ENCODE measurements at places on chromosomes 7 and 10.

DNA sequence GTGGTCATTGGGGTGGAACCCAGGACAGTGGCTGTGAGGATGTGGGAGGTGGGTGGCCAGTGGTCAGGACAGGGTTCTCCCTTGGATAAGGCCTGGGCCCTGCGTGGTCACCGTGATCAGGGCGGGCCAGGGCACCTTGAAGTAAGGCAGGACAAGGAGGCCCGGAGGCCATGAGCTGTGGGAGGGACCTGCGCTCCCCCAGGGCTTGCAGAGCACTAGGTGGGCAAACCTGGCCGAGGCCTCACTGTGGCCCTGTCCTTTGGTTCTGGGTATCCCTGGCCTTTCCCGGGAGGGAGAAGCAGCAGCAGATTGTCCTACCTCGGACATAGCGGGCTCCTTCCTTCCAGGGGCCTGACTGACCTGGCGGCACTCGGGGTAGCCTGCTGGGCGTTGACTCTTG is 144.8 kb upstream of the RET start:
- no peak for DNase-seq

DNA sequence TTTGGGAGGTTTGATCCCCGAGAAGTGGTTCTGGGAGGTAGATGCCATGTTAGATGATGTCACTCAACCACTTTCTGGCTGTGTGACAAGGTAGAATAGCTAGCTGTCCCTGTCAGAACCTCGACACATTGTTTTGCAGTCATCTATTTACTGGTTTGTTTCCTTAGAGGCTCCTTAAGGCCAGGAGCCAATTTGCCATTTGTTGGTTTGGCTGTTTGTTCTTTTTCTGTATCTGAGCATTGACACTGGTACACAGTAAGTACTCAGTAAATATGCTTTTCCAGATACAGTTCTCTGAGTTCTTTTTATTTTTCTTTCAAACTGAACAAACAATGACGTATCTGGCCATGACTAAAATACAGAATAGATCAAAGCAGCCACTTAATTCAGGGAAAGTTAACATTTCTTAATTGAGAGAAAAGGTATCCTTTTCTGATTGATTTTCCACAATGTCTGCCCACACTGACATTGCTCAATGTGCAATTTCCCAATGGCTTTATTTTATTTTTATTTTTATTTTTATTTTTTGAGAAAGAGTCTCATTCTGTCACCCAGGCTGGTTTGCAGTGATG is 121.6 kb downstream of the SPAG6 start:
- no peak for DNase-seq

DNA sequence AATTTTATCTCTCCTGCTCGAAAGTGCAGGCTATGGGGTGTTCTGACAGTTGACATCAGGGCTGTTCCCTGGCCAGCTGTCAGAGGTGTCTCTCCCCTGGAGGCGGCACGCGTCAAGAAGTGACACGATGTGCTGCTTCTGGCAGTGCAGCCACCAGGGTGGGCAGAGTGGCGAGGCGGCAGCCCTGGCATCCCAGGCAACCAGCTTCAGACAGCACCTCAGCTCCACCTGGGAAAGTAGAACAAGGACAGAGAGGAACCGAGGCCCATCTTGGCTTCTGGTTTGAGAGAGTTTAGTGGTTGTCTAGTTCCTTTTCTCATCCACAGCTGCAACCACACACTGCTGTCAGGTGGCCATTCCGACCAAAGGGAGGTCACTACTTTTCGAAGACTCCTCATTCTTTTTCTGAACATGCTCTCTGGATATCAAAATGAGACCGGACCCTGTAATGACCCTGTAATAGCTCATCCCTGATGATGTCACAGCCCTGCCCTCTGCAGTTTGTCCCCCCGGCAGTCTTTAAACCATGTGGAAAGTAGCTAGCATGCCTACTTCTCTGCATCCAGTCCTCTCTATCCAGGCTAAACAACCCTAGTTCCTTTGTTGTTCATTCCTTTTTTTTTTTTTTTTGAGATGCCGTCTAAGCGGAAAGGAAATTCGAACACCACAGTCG is 381.0 kb upstream of the NRP1 start:
- no peak for DNase-seq

DNA sequence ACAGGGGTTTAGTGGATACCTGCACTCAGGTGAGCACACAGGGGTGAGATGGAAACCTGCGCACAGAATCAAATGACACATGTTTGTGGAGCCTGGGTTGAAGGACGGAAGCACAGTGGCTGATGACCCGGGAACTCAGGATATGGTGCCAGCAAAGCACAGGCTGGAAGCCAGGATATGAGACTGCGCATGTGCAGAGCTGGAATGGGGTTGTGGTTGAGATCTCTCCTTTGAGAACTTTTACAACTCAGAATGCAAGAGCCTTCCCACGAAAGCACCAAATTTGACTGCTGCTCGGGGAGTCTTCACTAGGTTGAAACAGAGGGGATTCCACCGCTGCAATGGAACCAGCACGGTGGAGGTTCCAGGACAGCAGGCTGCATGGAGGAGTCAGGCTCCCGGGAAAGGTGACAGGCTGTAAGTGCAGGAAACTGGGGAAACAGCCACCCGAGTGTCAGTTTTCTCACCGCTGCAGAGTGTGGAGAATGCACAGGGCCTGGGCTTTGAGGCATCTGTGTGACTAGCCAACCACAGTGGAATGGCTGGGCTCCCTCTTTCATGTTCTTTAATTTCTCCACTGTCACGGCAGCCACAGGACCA is 133.4 kb upstream of the TCERG1L start:
- DNase-seq = no peak

GRCh38 chr7:19099924-19100323 is 17.5 kb downstream of the TWIST1 start:
- DNase-seq = no peak

DNA sequence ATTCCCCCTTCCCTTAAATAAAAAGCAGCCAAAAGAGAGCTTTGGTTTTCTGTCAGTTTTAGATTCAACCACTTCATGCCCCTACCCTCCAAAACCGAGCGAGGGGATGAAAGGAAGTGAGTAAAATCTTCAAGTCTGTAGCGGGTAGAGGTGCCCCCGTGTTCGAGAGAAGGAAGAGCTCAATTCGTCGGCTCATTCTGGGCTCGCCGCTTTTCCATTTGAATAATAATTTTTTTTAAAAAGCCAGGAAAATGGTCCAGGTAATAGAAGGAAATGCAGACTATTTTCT is 436.2 kb upstream of the GALNT17 start:
- no peak for DNase-seq

GRCh38 chr7:67414858-67415257 is 418.2 kb downstream of the TYW1 start:
- DNase-seq = no peak

DNA sequence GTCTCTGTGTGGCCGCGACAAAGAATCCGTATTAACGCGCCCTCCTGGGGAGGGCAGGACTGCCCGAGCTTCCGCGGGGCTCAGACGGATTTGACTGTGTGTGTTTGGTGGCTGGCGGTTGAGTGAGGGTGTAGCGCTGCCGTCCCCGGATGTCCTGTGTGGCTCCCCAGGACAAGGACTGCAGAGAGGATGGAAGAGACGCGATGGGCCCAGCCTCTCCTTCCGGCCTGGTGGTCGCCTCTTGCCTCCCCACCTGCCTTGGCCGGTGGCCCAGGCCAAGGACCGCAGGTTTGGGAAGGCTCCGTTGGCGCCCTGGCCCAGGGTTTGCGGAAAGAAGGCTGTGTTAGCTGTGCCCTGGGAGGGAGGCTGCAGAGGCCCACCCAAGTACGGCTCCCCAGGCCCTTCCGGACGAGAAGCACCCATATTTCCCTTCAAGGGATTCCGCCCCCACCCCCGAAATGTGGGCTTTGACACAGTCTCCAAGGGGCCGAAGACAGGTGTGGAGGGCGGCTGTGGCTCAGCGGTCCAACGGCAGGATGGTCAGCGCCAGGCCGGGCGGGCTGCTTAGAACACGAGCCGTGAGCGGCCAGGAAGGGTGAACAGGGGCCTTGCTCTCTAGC is 2.3 kb downstream of the UNCX start:
- DNase-seq = no peak

- DNase-seq = no peak
Observed at GRCh38 chr10:44650691-44651661, 260.2 kb upstream of the TMEM72 start.

- DNase-seq = no peak
Observed at GRCh38 chr10:60434418-60435046, 44.9 kb upstream of the ANK3 start.

- no peak for DNase-seq
Observed at GRCh38 chr7:127477295-127478023, 85.0 kb upstream of the ZNF800 start.

DNA sequence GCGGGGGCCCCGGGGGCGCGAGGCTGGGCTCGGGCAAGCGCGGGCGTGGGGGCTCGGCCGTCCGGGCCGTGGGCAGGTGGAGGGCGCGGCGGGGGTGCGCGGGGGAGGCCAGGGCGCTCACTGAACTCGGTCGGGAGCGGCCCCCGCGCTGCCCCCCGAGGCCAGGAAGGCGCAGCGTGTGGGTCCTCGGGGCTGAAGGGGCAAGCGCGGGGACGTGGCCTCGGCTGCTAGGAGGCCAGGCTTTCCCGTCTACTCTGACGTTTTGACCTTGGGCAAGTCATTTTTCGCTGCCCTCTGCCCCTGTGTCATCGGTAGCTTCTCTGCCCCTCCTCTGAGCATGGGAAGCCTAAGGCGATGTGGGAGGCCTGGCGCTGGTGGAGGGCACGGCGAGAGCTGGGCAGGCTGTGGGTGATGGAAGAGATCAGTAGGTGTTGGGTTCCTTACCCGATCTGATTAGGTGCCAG is 441 bp downstream of the FBH1 start:
- DNase-seq = no peak

DNA sequence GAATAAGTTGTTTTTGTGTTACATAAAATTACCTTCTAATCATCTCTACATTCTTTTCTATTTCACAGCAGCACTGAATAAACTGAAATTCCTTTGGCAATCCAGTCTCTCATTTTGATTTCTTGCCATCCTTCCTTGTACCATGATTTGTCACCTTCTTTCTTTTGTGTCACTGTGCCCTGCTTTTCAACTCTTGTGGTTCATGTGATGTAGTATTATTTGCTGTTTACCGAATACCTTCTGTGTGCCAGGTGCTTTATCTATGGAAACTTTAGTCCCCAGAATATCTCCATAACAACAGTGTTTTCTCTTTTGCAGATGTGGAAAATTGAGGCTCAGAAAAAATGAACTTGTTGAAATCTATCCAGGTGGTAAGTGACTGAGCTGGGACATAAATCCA is 220.3 kb downstream of the STK31 start:
- DNase-seq = no peak

GRCh38 chr10:5977471-5978229 is at the start of gene IL15RA:
IL15RA (minus strand) TSS chr10:5977543; CDS start chr10:5977492, 51 bp downstream.
- peak; percentile 83 for DNase-seq

DNA sequence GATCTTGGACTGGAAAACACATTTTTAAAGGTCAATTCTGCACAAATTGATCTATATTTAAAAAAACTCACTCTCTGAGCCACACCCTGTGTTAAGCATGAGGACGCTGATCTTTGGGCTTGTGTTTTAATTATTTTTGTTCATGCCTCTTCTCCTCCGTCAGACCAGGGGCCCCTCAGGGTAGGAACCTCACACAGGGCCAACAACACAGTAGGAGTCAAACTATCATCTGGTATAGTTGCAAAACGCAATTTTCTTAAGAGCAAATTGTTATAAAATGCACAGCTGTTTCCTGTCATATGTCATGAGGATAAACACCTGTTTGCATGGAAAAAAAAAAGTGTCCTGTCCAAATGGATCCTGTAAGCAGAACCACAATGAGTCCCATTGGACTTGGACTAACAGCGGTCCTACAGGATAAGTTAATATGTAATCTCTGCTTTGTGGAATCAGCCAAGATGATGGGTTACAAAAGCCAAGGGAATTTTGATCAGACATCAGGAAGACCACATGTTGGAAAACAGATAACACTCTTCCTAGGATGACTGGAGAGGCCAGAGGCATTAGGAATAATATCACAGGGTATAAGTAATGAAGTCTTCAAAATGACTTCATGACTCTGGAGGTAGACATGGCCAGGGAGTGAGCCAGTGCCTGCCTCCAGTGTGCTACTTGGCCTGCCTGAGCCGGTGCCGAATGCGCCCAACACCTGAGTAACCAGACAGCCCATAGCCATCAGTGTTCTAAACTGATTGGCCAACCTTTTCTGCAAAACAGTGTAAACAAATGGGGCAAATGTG is 184.9 kb upstream of the ADCY1 start:
- DNase-seq = no peak

DNA sequence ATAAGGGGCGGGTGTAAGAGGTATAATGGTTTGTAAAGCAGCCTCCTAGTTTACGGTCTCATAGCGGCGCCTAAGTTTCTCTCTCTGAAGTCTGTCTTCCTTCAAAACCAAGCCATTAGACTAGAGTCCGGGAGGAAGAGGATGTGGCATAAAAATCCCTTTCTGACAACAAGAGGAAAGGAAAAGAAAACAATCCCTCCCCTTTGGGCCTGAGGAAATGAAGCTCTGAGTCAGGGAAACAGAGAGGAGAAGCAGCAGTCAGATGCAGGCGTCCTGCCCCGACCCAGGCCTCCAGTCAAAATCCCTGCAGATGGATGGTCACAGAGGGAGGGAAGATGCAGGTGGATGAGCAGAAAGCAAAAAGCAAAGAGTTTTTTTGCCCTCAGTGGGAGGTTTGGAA is 23.7 kb downstream of the PARP12 start:
- no peak for DNase-seq

DNA sequence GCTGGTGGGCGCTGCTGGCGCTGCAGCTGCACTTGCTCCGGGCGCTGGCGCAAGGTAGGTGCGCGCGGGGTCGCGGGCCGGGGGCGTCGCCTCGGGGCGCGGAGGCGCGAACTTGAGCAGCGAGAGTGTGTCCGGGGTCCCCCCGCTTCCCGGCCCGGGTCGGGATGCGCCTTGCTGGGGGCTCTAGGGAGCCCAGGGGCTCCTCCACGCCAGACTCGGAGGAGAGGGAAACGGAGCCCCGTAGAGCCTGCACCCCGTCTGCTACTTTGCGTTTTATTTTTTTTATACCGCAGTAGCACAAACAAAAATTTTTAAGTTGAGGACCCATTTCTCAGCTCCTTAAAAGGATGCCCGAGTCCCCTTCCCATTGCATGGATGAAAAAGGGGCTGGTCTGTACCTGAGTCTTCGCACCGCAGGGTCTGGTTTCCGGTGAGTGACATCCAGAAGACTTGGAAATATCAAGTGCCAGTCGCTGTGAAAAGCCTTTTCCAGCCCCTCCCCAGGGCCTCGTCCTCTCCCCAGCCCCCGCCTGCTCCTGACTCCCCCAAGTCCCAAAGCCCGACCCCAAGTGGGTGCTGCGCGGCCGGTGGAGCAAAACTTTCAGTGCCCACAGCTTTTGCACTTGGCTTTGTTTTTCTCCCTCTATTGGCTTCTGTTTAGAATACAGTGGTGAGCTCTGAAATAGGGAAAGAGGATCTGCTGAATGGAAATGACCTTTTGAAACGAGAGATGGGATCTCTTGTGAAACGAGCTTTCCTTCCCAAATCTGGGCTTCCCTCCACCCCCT is 973 bp downstream of the SDK1 start:
- DNase-seq = no peak

DNA sequence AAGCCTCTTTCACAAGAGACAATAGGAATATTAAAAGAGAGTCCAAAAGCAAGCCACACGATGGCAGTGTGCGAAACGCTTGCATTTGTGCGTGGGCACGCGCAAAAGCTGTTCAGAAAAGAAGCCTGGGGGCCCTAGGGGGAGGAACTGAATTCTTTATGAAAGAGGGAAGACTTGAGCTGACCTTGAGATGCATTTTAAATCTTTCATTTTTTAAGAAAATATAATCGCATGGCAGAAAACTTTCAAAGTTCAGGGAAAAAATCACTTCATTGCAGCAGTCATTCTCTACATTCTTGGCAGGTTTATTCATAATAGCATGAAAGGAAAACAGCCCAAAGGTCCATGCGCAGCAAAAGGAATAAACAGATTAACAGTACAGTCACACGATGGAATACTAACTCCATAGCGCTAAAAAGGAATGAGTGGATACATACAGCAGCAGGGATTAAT is 206.5 kb upstream of the PRKCQ start:
- no peak for DNase-seq
